ENCODE measurements at places on chromosomes 7 and 10.

- DNase-seq: no peak
Observed at GRCh38 chr10:28730031-28730778, 52.9 kb downstream of the BAMBI start.

DNA sequence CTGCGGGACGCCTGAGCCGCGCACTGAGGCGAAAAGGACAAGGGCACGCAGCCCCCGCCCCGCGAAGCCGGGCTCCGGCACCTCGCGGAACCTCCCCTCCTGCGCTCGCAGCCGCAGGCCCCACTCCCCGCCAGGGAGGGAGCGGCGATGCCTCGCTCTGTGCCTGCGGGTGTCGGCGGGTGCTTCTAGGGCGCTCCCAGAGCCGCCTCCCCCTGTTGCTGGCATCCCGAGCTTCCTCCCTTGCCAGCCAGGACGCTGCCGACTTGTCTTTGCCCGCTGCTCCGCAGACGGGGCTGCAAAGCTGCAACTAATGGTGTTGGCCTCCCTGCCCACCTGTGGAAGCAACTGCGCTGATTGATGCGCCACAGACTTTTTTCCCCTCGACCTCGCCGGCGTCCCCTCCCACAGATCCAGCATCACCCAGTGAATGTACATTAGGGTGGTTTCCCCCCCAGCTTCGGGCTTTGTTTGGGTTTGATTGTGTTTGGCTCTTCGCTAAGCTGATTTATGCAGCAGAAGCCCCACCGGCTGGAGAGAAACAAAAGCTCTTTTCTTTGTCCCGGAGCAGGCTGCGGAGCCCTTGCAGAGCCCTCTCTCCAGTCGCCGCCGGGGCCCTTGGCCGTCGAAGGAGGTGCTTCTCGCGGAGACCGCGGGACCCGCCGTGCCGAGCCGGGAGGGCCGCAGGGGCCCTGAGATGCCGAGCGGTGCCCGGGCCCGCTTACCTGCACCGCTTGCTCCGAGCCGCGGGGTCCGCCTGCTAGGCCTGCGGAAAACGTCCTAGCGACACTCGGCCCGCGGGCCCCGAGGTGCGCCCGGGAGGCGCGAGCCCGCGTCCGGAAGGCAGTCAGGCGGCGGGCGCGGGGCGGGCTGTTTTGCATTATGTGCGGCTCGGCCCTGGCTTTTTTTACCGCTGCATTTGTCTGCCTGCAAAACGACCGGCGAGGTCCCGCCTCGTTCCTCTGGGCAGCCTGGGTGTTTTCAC is 519 bp downstream of the ITGB8 start:
- DNase-seq: no peak

DNA sequence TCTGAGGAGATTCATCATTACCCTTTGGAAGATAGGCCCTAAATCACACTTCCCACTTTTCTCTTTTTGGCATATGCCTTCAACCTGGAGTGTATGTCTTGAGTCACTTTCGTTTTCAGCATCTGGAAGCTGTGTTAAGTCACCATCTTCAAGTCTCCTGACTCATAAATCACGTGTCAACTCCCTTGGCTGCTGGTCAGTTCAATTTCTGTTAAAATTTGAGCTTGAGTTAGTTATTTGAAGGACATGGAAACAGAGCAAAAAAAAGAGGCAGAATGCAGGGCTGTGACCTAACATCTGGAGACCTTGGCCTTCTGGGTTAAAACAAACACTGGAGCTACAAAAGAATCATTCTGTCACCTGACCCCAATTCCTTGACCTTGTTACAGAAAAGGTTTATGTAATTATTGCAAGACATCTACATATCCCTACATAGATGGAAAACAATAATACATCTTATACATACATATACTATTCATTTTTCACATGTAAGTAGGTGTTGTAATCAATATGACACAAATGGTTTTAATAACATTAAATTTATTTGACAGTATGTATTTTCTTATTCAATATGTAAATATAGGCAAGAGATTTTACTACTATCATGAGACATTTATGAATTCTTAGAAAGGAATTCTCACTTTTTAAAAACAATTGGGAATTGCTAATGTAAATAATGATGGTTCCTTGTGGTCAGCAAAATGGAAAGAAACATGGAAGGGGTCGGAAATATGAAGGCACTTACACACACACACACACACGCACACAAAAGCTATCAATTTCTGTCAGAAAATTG is 169.7 kb upstream of the PHYHIPL start:
- peak; percentile 32 for DNase-seq

GRCh38 chr7:32535162-32535702 is 39.9 kb downstream of the AVL9 start:
- DNase-seq: no peak

- peak; percentile 64 for DNase-seq
Observed at GRCh38 chr10:91596825-91597196, 36.1 kb downstream of the PPP1R3C start.

DNA sequence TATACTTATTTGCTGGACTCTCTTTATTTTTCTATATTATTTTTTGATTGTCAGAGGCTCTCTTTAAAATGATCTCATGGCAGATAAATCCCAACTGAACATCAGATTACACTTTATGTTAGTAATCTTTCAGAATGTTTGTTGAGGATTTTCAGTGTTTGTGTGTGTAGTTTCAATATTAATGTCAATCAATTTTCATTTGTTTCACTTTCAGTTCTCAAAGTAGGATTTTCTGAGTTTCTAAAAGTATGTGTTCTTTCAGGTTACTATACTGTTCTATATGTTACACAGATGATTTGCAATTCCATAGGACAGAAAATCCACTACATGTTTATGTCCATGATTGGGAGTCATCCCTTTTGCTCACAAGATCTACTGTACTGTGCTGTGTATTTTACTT is 311.9 kb upstream of the POT1 start:
- no peak for DNase-seq

GRCh38 chr7:121280656-121281055 is 48.1 kb upstream of the WNT16 start:
- no peak for DNase-seq

DNA sequence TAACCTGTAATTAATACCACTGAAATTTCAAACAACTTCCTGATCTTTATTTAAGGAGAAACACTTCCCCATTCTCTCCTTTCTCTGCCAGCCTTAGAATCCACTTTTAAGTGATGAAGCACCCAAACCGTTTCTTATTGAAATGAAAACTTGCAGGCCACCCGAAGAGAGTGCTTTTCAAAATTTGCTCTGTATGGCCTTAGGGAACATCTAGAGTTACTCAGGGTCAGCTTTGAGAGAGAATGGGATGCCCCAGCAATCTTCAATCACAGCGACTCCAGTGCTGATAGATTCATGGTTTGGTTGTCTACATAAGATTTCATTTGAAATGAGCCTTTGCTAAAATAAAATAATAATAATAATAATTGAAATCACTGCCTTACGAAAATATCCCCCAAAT is 323.1 kb downstream of the PCLO start:
- no peak for DNase-seq

GRCh38 chr10:62044566-62044965 is 143.1 kb downstream of the ARID5B start:
- no peak for DNase-seq

- DNase-seq: no peak
Observed at GRCh38 chr10:11149807-11150141, 132.1 kb downstream of the CELF2 start.

- no peak for DNase-seq
Observed at GRCh38 chr7:5237286-5237685, 45.5 kb upstream of the SLC29A4 start.

DNA sequence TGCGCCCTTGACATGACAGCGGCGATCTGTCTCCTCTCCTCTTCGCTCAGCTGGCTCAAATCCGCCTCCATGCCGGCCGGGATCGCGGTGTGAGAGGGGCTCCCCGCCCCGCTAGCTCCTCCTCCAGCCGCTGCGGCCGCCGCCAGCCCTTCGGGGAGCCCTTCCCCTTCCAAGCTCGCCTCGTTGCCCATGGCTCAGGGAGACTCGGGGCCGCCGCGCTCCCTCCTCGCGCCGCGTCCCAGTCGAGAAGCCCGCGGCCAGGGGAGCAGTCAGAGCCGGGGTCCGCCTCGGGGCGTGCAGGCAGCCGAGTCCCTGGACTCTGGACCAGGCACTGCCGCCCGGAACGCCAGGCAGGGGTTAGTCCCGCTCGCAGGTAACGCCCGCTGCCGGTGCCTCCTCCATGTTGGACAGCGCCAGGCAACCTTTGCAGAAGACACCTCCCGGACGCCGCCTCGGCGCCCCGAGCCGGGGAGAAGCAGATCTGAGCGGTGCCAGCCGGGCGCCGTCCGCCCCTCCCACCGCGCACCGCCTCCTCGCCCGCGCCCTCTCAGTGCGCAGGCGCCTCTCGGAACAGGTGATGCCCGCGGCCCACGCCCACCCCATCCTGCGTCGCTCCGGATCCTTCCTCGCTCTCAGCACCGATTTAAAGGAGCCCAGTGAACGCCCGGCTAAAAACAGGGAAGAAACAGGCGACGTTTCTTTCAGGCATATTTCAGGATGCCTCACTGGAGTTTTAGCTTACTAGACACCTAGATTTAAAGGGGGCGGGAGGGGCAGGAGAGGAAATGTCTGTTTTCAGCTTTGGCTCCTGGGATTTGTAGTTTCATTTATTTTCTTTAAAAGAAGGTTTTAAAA is at the start of gene PCLO:
Gene PCLO (minus strand): TSS at position 483 of the 855 bp plus-strand sequence. CDS start 292 bp downstream, at position 191.
- DNase-seq: no peak

- no peak for DNase-seq
Observed at GRCh38 chr7:135074531-135074930, 73.3 kb upstream of the TMEM140 start.

- DNase-seq: no peak
Observed at GRCh38 chr10:11080564-11080984, 62.9 kb downstream of the CELF2 start.

GRCh38 chr7:15972862-15973275 is 286.4 kb upstream of the MEOX2 start:
- DNase-seq: no peak

- peak; percentile 75 for DNase-seq
Observed at GRCh38 chr7:94395141-94396036, 694 bp downstream of the COL1A2 start.

DNA sequence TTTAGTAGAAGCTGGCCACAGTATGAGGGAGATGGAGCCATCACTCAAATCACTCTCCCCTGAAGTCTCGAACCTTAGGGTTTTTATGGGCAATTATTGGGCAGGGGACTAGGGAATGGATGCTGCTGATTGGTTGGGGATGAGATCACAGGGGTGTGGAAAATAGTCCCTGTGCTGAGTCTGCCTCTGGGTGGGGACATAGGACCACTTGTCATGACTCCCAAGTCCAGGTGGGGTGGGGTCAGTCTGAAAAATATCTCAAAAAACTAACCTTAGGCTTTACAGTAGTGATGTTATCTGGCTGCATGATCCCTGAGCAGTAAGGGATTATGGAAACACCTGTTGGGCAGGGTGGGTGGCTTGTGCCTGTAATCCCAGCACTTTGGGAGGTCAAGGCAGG is 98.6 kb downstream of the XRCC2 start:
- DNase-seq: no peak

DNA sequence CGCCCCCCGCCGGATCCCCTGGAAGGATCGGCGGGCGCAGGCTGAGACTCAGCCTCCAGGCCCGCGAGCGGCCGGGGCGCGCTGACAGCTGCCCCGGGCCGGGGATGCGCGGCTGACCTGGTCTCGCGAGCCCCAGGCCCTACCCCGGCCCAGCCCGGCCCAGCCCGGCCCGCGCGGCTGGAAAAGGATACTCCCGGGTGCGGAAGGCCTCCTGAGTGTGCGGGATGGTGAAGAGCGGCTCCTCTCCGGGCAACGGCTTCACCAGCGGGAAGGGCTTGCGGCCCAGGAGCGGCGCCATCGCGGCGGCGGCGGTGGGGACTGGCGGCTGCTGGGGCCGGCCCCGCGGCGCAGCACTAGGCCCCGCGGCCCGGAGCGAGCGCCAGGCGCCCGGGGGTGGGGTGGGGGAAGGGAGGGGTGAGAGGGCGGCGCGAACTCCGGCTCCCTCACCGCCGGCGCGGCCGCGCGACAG is 423 bp downstream of the BAZ1B start:
- no peak for DNase-seq

DNA sequence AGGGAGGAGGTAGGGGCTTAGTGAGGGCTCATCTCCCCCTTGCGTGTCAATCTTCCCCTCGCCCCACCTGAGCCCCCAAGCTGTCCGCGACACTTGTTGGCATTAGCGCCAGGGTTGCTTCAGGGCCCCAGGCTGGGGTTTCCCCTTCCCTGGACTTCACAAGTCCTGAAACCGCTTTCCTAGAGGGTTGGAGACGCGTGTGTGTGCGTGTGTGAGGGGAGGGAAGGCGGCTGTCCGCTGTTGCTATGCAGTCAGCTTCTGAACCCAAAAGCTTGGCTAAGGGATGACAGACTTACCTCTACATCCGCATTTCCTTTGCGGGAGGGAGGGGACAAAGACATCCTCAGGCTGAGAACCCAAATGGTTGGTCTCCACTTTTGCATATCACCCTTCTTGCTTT is 803 bp downstream of the GOLGA7B start:
- DNase-seq: no peak

- DNase-seq: no peak
Observed at GRCh38 chr10:13219685-13220670, 14.2 kb downstream of the UCMA start.

GRCh38 chr10:131635564-131636015 is 265.2 kb upstream of the PPP2R2D start:
- no peak for DNase-seq

- DNase-seq: peak; percentile 90
Observed at GRCh38 chr10:17228091-17229015, at the start of gene VIM. VIM (plus strand) TSS chr10:17228241; CDS start chr10:17229423, 1,182 bp downstream.

DNA sequence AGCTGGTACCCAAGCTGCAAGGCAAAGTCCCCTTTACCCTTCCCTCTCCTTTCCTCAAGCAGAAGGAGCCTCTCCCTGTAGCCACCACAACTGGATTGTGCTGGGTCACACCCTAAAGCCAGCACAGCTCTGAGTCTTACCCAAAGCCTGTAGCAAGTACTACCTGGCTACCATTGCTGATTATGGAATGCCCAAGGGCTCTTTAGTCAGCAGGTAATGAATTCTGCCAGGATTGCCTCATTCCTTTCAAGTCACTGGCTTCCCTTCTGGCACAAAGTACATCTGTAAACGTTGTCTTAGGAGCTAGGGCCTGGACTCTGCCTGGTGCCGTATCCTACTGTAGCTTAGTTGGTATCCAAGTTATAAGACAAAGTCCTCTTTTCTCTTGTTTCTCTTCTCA is 52.0 kb downstream of the FAS start:
- DNase-seq: no peak

DNA sequence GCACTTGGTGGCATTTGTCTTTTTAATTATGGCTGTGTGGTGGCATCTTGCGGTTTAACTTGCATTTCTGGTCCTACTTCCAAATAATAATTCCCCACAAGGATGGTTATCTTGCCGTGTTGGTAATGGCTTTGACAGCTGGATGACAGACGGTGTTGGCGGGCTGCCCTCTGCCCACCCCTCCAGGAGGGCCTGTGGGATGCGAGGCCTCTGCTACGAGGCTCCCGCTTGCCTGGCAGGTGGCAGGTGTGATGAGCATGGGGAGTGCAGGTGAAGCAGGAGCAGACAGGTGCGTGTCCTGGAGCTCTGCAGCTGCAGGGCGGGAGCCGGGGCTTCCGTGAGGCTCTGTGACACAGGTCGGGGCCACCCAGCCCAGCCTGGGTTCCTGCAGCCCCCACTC is 11.8 kb downstream of the INPP5A start:
- no peak for DNase-seq

DNA sequence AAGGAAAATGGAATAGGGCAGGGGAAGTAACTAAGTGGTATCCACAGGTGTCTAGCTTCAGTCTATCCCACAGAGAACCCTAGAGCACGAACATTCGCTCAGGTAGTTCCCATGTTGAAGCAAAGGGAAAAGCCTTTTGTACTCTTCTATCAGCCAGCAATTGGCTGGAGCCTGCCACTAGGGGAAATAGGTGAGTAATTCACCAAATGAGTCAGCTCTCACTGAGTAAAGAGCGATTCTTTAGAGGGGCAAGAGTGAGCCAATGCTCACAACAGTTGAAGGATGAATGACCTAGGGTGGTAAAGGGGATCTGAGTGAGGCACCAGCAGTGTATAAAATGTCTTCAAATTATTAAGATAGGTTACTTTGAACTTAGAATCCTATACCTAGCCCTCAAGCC is 94.1 kb upstream of the ZNF800 start:
- no peak for DNase-seq

All from fibroblast of skin of left quadriceps (primary cell).